ENCODE measurements at places on chromosomes 1 and 21.

DNA sequence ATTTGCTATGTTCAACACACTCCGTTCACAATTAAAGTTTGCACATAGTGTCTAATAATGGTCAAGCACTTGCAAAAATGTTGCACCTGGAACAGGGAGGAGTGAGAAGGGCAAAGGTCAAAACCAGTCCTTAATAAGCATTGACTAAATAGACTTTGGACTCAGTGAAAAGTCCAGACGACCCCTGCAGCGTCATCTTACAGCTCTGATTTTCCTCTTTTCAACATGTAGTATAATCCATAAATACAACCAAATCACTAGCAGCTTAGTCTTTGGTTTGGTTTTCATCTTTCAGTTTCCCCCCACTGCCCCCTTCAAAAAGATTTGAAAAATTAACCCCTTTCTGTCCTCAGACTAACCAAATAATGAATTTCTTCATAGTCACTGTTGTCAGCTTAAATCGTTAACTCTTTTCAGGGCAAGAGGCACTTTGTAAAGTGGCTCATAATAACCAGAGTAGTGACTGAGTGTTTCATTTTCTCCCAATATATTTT, 290.3 kb downstream of the PTPRC start:
- DNase-seq, result no peak

DNA sequence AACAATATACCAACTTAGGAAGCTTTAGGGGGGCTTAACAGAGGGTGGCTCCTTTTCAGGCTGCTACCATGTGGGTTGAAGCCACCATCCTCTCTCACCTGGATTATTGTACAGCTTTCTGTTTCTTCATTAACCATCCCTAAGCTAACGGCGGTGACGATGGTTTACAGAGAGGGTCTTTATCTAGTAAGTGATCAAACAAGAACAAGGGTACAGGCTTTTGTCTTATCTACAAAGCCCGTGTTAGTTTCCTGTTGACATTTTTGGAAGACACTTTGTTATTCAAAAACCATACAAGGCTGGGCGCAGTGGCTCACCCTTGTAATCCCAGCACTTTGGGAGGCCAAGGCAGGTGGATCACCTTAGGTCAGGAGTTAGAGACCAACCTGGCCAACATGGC, 20.4 kb downstream of the SLC25A33 start:
- peak; percentile 13 for DNase-seq

- no peak for DNase-seq
Measured at GRCh38 chr1:63828322-63829044, 54.7 kb downstream of the ROR1 start.

GRCh38 chr1:46527474-46528296, 23.8 kb downstream of the KNCN start:
- peak; percentile 90 for DNase-seq

GRCh38 chr1:65258106-65258505, 51.2 kb upstream of the DNAJC6 start:
- DNase-seq, result no peak

DNA sequence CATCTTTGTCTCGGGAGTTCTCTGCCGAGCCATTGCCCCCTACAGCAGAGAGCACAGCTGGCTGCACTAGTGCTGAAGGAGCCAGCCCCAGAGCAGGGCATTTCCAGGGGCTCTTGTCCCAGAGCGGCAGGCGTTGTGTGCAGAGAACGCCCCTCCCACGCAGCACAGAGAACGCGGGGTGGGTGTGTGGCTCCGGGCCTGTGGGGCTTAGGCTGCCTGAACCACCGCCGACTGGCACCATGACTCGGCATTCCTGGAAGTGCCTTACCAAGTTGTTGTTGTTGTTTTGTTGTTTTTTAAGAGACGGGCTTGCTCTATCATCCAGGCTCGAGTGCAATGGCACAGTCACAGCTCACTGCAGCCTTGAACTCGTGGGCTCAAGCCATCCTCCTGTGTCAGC, 15.8 kb upstream of the DIP2A start:
- peak; percentile 54 for DNase-seq

DNA sequence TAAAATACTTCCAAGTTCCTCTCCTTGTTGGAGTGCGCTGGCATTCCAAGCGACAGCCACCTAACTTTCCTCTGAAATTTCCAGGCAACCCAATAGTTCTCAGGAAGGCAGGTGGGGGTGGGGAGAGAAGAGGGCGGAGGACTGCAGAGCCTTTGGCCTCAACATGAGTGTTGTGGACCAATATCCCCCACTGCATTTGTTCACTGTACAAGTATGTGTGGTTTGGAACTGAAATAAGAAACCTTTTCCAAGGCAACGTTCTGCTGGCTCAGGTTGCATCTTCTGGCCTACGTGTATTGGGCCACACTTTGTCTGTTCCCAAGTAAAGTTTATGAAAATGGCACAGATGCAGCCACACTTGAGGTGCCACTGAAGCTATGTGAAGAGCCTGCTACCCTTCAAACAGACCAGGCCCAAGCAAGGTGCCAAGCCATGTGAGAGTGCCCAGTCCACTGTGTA, 153.4 kb downstream of the DHRS3 start:
- no peak for DNase-seq

DNA sequence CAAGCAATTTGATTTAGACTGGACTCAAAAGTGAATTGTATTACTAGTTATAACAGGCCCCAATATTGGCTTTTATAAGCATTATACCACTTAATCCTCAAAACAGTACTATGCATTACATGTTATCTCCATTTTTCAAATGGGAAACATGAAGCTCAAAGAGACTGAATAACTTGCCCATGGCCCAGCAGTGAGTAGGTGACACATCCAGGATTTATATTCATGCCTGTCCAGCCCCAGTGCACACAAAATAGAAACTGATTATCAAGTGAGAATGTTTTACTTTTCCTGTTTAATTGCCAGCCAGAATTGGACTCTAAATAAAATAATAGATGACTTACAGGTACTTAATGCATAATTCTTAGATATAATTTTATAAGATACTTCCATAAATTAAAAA, 82.9 kb downstream of the NIBAN1 start:
- DNase-seq, result no peak

GRCh38 chr1:15598436-15598835, 13.6 kb upstream of the AGMAT start:
- DNase-seq, result no peak

- DNase-seq, result no peak
Measured at GRCh38 chr1:179743679-179744400, 749 bp downstream of the FAM163A start.

GRCh38 chr21:26280148-26280547, 109.6 kb upstream of the APP start:
- DNase-seq, result no peak

GRCh38 chr1:90201467-90202358, 206.8 kb downstream of the ZNF326 start:
- no peak for DNase-seq

DNA sequence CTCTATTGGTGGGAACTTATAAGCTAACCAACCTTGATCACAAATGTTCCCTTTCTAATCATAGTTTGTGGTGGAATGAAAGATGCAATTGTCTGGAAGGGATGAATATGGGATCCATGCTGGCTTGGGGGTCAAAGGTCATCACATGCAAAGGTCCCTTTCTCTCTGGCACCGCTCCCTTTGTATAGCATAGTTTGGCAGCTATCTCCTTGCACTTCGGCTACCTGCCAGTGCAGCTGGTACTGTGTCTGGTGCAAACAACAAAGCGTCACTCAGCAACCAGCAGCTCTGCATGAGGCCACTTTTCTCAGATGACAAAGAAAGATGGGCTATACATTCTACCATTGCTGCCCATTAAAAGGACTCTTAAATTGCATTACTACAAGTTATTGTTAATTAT, 188.2 kb upstream of the NFIA start:
- DNase-seq, result no peak

- no peak for DNase-seq
Measured at GRCh38 chr1:174433451-174433850, 14.3 kb upstream of the GPR52 start.

GRCh38 chr1:32685498-32685897, 17.1 kb downstream of the SYNC start:
- DNase-seq, result no peak

DNA sequence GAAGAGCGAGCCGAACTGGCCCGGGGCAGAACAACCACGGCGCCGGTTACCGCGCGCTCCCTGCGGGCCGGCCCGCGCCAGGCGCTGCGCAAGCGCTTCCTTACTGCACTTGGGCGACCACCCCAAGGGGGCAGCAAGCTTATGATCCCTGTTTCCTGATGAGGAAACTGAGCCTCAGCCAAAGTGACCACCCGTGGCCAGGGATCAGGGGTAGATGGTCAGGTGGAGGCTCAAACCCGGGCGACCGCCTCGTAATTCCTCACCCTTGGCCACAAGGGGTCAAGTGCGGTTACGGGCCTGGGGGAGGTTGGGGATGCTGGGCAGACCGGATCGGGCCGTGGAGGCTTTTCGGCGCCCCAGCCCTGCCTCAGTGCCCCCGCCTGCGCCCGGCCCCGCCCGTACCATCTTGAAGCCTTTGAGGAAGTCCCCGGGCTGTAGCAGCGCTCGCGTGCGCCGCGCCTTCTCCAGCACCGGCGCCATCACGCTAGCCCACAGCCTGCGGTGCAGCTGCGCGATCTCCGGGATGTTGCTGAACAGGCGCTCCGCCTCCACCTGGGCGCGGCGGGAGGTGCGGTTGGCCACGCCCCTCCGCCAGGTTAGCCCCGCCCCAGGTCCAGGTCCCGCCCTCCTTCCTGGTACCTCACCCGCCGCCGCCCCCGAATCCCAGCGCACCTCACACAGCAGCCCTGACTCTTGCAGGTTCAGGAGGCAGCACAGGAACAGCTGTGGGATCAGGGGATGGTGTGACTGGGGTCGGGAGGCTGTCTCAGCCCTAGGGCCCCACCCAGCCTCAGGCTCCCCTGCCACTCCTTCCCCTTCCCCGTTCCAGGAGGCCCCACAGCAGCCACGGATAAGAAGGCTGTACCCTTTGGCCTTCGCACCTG, 5.4 kb upstream of the TNFRSF25 start:
- DNase-seq, result no peak

DNA sequence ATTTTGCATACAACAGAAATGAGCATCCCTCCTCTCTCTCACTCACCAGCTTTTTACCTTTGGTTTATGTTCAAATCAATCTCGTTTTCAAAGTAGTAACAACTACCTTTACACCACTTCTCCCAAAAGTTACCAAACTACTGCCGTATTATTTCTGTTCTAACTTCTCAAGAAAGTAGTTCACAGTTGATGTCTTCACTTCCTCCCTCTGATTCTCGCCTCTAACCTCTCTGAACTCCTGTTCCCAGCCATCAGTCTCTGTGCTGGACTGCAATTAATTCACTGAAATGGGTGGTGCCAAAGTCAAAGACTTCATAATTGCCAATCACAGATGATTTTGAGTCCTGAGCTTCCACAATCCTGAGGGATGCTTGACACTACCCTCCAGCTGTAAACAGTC, 54.0 kb downstream of the ZNF281 start:
- no peak for DNase-seq

GRCh38 chr21:41712730-41713129, 54.1 kb downstream of the RIPK4 start:
- DNase-seq, result no peak

- peak; percentile 74 for DNase-seq
Measured at GRCh38 chr1:89615676-89616598, 17.0 kb upstream of the LRRC8C start.
